ENCODE measurements at places on chromosomes 4 and X. TPM values are rescaled to one million over a fixed set of nuclear protein-coding genes. Genes with fewer than 3 reads are reported as not detected.

GRCh38 chrX:48579259-48579658 lies 5.0 kb downstream of the RBM3 start:
- no peak for DNase-seq

Gene F8A3
- total RNA-seq, result 5.2 TPM

DNA sequence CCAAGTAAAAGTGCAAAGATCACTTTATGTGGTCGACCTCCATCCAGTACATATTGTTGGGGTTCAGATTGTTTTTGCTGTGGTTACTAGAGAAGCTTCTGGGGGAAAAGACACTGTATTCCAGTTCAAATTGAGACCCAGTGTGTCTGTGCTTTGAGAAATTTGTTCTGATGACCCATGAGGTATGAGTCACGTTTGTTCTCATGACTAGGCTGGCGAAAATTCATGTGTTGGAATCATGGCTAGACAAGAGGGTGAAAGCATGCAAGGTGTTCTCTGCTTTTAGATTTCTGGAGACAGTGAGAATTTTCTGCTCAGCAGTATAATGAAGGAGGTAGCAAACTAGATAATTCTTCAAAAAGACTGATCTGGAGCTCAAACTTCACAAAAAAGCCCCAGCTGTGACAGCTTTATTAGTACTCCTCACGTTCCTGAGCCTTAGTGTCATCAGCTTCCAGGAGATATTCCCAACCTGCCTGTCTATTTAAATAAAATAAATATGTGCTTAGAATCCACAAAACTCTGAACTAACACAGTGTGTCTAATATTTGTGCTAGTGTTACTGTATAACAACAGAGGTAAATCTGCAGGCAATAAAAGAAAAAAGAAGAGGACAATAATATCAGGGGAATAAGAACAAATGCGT lies 24.4 kb upstream of the FAM47B start:
- no peak for DNase-seq

Gene ASB12
- total RNA-seq, result not detected

DNA sequence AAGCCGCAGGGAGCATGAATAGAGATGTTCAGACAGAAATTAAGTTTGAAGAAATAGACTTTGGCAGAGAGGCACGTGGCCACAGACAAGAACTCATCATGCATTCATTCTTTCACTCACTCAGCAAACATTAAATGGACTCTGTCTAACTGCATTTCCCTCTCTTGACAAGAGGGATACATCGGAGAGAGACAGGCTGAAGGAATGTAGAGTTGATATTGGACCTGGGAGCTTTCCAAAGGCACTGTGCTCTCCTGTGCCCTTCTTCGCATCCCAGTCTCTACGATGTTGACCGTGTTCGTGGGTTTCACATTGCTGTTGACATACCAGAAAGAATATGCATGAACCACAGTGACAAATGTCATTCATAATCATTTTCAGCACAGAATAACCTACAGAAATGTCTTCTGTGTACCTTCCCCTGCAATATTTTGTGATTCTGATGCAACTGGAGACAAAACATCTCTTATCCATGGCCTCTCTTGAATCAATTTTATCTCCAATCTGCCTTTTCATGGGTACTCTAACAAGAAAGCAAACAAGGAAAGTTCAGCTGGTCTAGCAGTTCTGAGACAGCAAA lies 34.7 kb upstream of the CD99 start:
- DNase-seq, result no peak

Gene PNCK
- 1.1 TPM for total RNA-seq

Gene SLC6A8
- 127 TPM for total RNA-seq

DNA sequence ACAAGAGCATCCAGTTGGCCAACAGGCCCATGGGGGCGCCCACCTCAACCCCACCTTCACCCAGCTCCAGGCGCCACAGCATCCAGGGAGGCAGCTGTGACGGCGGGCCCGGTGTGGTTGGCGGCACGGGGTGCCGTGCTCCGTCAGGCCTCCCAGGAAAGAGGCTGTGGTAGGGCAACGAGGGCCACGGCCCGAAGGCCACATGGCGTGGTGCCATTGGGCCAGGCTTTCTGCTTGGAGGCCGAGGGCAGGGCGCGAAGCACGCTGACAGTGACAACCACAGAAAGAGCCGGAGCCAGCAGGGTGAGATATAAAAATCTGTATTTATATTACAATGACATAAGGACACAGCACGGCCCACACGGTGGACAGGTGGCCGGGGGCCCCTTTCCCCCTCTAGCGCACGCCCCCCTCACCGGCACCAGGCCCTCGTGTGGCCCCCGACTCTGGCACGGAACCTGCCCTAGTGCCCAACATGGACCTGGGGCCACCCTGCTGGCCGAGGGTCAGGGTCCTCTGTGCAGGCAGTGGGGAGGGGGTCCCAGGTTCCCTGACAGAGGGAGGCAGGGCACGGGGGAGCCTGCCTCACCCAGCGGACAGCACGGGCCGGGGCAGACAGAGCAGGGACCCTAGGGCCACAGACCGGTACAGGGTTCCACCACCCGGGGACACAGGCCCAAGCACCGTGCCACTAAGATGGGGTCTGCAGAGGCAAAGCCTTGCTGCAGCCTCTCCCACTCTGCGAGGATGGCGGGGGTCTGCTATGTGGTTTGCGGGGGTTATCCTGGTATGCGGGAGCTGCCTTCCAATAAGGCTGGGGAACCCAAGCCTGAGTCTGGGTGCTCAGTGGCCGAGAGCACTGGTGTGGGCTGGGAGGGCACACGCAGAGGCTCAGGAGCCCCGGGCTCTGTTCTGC lies 5.5 kb upstream of the HAUS3 start:
- DNase-seq, result no peak

DNA sequence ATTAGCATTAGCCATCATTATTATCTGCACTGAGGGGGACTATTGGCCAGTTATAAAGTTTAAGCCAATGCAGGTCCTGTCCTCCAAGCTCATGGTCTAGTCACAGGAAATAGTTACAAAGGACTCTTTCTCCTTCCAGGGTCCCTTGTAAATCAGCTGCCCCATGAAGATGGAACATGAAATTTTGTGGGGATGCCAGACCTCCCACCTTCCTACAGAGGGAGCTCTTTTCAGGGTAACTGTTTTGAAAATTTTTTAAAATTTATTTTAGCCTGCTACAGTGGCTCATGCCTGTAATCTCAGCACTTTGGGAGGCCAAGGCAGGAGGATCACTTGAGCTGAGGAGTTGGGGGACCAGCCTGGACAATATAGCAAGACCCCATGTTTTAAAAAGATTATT lies 124.4 kb upstream of the SLC34A2 start:
- DNase-seq, result no peak

Gene SLC9A7
- total RNA-seq, result 26.9 TPM

Data from HT-29 (cell line).